ELR (cell line): ENCODE measurements at places on chromosomes 3 and 15.

DNA sequence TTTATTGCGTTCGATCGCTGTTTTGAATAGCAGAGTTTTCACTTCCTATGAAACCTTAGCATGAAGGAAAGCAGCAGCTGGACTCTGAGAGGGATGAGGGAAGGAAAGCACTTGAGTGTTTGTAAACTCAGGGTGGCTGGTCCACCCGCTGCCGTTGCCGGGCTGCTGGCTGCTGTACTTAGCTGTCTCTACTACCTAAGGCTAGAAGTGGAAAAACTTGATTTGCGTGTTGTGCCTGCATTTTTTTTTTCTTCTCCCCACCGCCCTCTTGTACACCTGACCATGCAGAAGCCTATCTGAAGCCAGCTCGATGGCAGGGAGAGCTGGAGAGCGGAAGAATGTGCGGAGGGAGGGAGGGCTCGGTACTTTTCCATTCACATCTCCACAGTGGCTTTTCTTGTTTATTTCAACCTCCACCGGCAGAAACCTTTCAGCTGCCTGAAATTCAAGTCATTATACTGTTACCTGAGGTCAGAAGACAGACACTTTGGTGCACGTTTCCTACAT, 4.8 kb upstream of the BCL6 start:
- no peak for DNase-seq

DNA sequence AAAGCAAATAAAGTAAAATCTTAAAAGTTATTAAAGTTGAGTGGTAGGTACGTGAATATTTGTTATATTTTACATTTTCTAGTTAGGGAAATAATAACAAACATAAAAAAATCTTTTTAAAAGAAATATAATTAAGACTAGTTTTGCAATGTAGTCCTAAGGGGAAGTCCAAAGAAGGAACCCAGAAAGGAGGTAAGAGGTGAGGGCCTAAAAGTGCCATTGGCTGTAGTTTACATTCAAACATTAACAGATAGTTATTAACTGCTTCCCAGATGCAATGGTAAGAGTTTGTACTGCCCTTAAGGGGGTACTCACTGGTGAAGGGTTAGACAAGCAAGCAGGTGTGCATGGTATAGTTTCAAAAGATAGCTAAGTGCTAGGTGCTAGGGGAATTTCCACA, 79.2 kb downstream of the B3GALNT1 start:
- no peak for DNase-seq

GRCh38 chr15:83102346-83102745, 5.1 kb upstream of the TM6SF1 start:
- DNase-seq, result no peak

DNA sequence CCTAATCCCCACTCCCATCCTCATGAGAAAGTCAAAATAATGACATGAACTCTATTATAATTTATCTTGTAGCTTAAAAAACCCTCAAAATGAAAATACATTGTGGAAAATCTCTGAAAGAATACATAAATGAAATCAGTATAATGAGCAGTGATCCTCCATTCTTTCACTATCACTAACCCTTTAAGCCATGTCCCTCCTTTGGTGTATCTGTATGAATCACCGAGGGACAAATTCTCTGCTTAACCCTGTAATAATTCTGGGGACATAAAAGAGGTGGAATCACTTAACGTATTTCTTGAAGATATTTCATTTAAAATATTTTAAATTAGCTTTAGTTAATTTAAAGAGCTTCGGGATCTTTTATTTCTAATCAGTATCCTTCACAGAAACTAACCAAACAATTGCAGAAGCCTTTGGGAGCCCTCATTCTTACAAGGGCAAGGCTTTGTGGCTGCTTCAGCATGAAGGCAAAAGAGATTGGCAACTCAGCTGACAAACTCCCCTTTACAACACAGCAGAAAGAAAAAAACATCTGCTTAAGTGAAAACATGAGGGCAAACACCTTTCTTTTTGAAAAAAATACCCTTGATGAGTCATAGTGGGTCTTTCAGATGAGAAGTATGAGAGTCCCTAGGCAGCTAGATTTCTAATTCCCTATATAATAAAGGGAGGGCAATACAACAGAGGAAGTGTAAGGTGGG, 44.0 kb upstream of the ALCAM start:
- peak; percentile 22 for DNase-seq

GRCh38 chr3:195613468-195614069, 29.8 kb upstream of the APOD start:
- peak; percentile 81 for DNase-seq

DNA sequence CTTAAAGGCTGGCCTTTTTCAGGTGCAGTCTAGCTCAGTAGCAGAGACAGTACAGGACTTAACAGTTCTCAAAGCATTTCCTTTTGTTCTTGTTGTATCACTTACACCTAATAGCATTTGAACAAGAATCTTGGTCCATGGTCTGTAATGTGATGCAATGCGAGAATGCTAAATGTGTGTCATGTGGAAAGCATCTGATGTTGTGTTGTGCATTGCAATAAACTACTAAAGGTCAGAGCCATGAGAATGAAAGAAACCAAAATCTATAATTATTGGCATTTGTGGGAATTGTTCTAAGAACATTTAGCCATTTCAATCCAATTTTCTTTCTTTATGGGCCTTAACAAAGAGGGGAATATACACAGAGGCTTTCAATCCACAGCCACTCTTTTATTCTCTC, 324.5 kb upstream of the ROBO2 start:
- DNase-seq, result no peak

GRCh38 chr15:43293432-43293831, 26.7 kb upstream of the TGM5 start:
- DNase-seq, result no peak

DNA sequence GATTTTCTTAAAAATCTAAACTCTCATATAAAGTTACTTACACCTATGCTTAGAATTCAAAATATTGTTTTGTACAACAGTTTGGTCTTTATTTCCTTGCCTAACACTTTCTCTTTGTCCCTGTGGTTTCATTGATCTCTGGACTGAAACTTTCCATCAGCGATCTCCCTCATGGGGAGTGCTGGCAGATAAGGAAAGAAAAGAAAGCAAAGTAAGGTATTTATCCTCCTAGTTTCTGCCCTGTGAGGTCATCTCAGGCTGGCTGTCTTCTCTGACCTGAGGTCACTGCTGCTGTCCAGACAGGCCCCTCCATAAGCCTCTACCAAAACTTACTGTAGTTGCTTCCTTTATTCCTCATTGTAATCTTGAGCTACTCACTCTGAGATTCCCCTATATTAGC, 57.9 kb upstream of the EPHA6 start:
- no peak for DNase-seq

DNA sequence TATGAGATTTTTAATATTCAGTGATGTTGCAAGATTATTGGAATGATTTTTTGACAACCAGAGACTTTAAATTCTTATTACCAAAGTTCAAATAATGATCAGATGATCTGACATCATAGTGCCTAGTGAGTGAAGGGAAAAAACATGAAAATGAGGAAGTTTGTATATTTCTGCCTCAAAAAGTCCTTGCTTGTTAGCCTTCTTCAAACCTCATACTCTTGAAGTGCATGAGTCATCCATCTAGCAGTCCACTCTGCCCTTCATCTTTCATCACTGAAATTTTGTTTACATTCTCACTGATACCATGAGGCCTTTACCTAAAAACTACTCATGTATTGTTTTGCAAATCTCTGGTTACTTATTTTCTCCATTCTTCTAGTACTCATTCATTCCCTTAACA, 23.9 kb upstream of the OR5H6 start:
- peak; percentile 0 for DNase-seq

- DNase-seq, result no peak
Measured at GRCh38 chr15:68735610-68736009, 85.1 kb downstream of the ANP32A start.

- DNase-seq, result peak; percentile 52
Measured at GRCh38 chr3:102060814-102061213, 211.5 kb downstream of the NFKBIZ start.

- DNase-seq, result no peak
Measured at GRCh38 chr3:6571448-6571847, 289.5 kb upstream of the GRM7 start.

DNA sequence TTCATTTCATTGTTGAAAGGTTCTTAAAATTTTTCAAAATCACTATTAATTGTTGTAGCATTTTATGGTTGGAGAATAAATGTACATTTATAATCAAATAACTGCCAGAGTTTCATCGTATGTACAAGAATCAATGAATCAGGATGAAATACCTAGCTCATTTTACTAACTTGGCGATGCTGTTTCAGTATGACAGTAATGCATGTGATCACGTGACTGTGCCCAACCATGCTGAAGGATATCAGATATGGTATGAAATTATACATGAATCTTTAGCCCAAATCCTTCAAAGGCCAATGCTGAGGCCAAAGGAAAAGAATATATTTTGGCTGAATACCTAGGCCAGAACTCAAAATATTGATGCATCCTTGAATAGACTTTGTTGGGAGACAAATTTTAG, 288.3 kb upstream of the TGFBR2 start:
- no peak for DNase-seq

GRCh38 chr3:179655236-179655635, 2.4 kb downstream of the USP13 start:
- no peak for DNase-seq

DNA sequence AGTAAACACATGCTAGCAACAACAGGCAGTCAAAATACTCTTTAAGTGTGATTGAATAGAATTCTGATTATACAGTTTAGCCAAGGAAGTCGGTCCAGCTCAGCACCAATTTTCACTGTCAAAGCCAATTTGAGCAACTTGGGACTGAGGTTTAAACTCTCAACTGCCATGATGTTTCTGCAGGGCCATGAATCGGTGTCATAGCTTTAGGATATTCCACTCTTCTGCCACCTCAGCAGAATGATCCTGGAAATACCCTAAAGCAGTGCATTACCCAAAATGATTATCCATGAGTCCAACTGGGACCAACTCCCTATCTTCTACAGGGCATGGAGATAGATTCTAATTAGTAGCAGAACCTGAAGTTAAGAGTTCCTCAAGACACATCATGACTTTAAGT, 262.4 kb downstream of the RORA start:
- DNase-seq, result no peak

DNA sequence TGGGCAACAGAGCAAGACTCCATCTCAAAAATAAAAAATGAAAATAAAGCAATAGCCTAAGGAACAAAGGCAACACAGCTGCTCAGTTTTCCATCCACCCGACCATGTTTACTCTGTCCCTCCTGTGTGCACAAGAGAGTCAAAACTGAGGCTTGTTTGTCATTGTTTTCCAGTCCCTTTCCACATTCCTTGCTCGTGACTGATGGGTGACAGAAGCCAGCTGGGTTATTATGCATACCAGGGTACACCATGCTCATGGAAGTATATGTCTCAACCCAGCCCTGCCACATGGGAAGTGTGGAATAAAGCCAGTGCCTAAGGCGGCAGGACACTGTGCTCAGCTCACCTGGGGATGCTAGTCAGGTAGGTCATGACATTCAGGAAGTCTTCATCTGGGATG, 49.5 kb downstream of the MCF2L2 start:
- no peak for DNase-seq

GRCh38 chr3:186519021-186519658, 25.0 kb downstream of the CRYGS start:
- DNase-seq, result no peak

DNA sequence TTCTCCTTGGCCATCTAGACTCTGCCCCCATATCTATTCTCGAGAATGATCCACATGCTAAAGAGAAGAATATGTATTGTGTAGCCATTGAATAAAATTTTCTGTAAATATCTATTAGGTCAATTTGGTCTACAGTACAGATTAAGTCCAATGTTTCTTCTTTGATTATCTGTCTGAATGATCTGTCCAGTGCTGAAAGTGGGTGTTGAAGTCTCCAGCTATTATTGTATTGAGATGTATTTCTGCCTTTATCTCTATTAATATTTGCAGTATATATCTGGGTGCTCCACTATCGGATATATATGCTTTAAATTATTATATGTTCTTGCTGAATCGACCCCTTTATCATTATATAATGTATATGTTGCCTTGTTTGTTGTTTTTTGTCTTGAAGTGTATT, 384.9 kb upstream of the ROBO1 start:
- no peak for DNase-seq
